A549 treated with RU486 at 1 μM for 4 hours (cell line): ENCODE measurements at places on chromosomes 7 and 10. TPM values are rescaled to one million over a fixed set of nuclear protein-coding genes. Genes with fewer than 3 reads are reported as not detected.

FFAR4 gene
- 0.14 to 0.44 TPM (median 0.25 TPM) in 5 replicates for total RNA-seq

TMEM176A gene
- not detected in 5 replicates for total RNA-seq

ABCC2 gene
- 147 to 182 TPM (median 154 TPM) in 5 replicates for total RNA-seq

TMEM236 gene
- total RNA-seq, result 0.03 to 0.07 TPM (median 0.06 TPM) in 5 replicates

MEOX2 gene
- total RNA-seq, result not detected in 5 replicates

RET gene
- total RNA-seq, result 0.48 to 1.1 TPM (median 0.76 TPM) in 5 replicates

SEMA3E gene
- 2.1 to 2.9 TPM (median 2.7 TPM) in 5 replicates for total RNA-seq

MTURN gene
- total RNA-seq, result 4.1 to 5.9 TPM (median 4.7 TPM) in 5 replicates

OR6B1 gene
- not detected in 5 replicates for total RNA-seq
